ENCODE measurements at places on chromosomes 2 and 18.

DNA sequence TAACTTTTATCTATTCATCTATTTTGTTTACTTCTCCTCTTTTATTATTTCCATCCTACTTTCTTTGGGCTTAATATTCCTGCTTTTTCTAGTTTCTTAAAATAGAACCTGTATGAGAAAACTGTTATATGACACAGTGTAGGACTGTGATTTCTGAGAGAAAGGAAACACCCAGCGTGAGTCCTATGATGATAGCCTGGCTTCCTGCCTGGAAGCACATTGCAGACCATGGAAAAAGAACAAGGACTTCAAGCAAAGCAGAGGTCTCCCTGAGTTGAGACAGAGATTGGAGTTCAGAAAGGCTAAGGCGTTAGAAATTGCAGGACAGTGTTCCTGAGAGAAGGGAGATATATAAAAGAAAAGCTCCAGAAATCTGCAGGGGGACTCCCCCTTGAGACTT is 7.8 kb downstream of the RBM44 start:
- no peak for DNase-seq

- peak; percentile 19 for DNase-seq
Measured at GRCh38 chr2:195848119-195848899, 191.3 kb downstream of the SLC39A10 start.

DNA sequence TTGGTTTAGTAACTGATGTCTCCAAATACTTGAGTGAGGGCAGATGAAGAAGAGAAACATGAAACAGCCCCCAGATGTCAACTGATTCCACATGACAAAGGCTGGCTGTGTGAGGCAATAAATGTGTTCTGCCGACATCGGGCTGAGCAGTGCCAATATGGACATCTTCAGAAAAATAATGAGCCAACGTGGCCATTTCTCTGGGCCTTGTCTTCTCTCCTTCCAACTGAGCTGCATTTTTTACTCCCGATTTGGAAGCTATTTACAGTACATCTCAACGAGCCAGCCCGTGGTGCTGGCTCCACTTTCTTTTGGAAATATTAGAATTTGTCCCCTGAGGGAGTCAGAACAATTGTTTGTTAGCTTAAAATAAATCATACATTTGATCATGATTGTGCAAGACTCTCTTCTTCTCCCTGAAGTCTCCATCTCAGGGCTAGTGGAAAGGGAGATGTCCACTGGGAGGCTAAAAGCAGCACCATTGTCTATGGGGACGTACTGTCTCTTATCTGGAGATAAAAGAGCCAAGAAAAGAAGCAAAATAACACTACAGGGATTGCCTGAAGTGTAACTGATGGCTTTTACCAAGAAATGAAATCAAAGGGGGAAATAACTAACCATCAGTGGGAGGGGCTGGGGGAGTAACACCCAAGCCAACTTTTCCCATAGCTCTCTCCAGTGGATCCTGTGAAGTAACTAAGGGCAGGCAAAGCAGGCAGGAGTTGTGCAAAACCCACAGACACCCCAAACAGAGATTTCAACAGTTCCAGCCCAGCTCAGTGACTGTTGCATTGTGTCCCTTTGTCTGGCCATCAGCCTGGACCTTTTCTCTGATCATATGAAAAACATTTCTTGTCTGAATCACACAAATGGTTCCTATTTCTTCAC is 114.8 kb downstream of the RDH14 start:
- peak; percentile 1 for DNase-seq

- no peak for DNase-seq
Measured at GRCh38 chr2:17805717-17806363, 10.4 kb upstream of the MSGN1 start.

GRCh38 chr2:57720728-57721627 is 325.6 kb upstream of the VRK2 start:
- peak; percentile 69 for DNase-seq

DNA sequence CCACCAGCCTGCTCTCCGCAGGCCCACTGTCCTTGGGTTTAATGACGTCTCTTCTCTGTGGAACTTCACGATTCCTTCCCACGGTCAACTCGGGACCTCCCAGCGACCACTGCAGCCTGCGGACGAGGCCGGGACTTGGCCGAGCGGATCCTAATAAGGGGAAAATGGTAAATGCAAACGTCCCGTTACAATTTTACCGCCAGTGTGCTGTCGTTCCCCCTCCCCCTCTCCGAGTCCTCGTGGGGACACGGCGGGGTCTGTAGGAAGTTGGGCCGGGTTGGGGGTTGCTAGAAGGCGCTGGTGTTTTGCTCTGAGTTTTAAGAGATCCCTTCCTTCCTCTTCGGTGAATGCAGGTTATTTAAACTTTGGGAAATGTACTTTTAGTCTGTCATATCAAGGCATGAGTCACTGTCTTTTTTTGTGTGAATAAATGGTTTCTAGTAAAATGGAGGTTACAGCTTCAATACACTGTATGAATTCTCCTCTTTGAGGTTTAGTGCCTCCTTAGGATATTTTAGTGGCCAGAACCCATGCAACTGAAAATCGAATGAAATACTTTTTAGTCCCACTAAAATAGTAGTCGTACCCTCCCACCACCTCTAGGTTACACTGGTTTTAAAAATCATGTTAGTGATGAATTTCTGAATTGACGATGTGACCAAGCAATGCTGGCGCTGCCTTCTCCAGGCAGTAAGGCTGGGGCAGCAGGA is 2.3 kb downstream of the HOXD11 start:
- DNase-seq: no peak
